ENCODE measurements at places on chromosomes 5 and 9.

DNA sequence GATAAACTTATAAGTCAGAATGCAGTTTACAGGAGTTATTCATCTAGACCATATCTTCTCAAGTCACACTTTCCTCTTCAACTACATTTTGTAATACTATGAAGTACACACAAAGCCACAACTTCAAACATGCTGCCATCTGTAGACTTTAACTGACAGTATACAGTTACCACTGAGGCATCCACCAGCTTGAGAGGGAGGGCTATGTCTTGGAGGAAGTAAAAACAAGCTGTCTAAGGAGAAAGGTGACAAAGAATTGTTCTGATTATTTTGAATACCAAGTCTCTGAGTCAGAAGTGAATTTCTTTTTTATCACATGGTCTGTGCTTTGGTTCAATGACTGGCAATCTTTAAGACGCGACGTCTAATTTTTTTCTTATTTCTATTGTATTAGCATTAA lies 97.6 kb upstream of the CDH10 start:
- no peak for DNase-seq

GRCh38 chr9:4020038-4020754 lies 279.7 kb downstream of the GLIS3 start:
- DNase-seq: no peak

DNA sequence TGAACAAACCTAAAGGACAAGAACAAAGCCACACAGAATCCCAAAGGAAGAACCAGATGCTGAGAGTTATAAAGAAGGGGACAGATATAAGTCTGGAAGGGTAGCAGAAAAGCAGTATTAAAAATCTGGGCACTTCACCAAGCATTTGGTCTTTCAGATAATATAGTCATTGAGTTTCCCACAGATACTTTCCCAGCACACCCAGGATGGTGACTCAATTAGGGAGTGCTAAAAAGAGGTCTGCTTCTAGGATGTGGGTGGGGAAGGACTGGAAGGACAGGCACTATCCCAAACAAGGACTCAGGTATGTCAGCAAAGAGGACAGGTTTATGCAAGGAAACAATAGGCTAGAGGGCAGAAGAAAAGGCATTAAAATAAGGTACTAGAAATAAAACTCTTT lies 59.3 kb downstream of the DIAPH1 start:
- DNase-seq: no peak

GRCh38 chr5:93240228-93240834 lies 340.7 kb downstream of the NR2F1-AS1 start:
- no peak for DNase-seq

DNA sequence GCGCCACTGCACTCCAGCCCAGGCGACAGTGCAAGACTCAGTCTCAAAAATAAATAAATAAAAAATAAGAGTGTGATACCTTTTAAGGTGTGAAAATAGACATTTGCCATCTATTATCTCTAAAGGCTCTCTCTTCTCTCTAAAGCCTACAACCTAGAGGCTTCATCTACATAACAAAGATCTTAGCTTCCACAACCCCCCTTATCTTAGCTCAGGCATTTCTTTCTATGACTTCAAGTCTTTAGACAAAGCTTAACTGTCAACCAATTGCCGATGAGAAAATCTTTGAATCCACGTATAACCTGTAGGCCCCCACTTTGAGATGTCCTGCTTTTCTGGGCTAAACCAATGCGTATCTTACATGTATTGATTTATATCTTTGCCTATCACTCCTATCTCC lies 64.9 kb upstream of the ADAMTS19 start:
- no peak for DNase-seq

DNA sequence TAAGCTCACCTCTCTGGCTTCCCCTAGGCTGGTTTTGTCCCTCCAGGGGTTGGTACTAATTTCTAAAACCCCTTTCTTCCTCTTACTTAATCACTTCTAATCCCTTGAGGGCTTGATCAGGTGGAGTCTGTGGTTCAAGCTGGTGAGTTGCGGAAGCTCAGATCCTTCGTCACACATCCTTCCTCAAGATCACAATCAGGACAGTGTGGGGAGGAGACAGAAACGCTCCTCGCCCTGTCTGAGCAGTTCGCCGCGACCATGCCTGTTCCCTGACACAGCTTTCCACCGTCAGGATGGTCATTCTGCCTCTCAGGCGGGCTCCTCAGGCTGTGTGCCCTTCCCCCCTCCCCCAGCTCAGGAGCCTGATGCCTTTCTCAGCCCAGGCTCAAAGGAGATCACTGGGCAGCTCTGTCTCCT lies 24.3 kb downstream of the CPLX2 start:
- DNase-seq: no peak

GRCh38 chr9:70902171-70902570 lies 219.2 kb downstream of the TRPM3 start:
- no peak for DNase-seq

GRCh38 chr9:3528451-3528850 lies 2.6 kb upstream of the RFX3 start:
- no peak for DNase-seq

- no peak for DNase-seq
Observed at GRCh38 chr9:89009546-89009840, 18.2 kb downstream of the S1PR3 start.
